ENCODE measurements at places on chromosomes 7 and 10.
A peak's percentile ranks its signal among the peaks of the same experiment; 100 is the strongest.

DNA sequence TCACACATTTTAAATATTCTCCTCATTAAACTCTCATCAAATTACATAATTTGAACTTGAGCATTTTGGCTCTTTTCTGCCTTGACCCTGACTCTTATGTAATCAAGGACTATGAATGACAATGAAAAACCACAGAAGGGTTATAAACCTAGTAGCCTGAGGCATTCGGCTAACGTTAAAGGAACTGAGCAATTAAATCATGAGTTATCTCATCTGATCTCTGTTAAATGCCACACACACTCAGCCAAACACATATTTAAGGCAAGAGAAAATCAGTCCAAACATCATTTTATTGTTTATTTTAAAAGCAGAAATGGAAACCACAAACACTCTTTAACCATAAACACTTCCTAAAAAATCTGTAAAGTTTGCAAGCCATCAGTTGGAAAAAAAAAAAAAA, 204.3 kb downstream of the DGKI start:
- no peak overlapping the region for H3K27ac ChIP-seq
- H3K27me3 ChIP-seq = no peaks in the 10 kb centered on the region
- H3K36me3 ChIP-seq = no peaks in the 10 kb centered on the region

GRCh38 chr7:26183545-26184280, 16.8 kb downstream of the HNRNPA2B1 start:
- H3K36me3 ChIP-seq = peaks cover 18% of the 10 kb centered on the region
- H3K4me1 ChIP-seq = peaks cover 19% of the 10 kb centered on the region
- DNase-seq = no peak
- no peak overlapping the region for H3K4me3 ChIP-seq
- H3K27ac ChIP-seq = no peak overlapping the region

- DNase-seq = no peak
- no peaks in the 10 kb centered on the region for H3K36me3 ChIP-seq
- no peak overlapping the region for H3K4me3 ChIP-seq
Observed at GRCh38 chr10:129992356-129992755, 28.3 kb upstream of the EBF3 start.

- no peak for DNase-seq
- no peaks in the 10 kb centered on the region for H3K36me3 ChIP-seq
- H3K4me1 ChIP-seq = no peaks in the 10 kb centered on the region
- no peak overlapping the region for H3K4me3 ChIP-seq
Observed at GRCh38 chr10:124308811-124309210, 109.9 kb downstream of the OAT start.

- H3K27me3 ChIP-seq = no peaks in the 10 kb centered on the region
- H3K4me1 ChIP-seq = no peaks in the 10 kb centered on the region
- DNase-seq = no peak
- H3K36me3 ChIP-seq = no peaks in the 10 kb centered on the region
- H3K27ac ChIP-seq = no peak overlapping the region
- H3K4me3 ChIP-seq = no peak overlapping the region
Observed at GRCh38 chr10:36675458-36675880, 449.9 kb upstream of the ANKRD30A start.

DNA sequence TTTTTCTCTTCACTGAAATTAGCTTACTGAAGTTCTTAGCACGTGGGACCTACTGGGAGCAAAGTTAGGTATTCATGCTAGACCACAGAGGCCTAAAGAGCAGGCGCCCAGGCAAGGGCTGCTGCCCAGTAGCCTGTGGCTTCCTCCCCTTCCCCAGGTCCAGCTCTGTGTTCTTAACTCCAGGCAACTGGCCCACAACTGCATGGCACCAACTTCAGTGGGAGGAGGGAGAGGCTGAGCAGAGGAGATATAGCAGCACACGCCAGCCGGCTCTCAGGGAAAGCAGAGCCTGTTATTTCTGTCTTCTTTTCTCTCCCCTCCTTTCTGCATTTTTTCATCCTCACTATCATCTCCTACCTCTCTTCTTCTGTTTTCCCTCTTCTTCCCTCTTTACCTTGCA, 67.4 kb downstream of the PCGF5 start:
- peaks cover 2% of the 10 kb centered on the region for H3K36me3 ChIP-seq
- no peak overlapping the region for H3K4me3 ChIP-seq
- no peaks in the 10 kb centered on the region for H3K27me3 ChIP-seq
- no peak for DNase-seq
- H3K4me1 ChIP-seq = no peaks in the 10 kb centered on the region

DNA sequence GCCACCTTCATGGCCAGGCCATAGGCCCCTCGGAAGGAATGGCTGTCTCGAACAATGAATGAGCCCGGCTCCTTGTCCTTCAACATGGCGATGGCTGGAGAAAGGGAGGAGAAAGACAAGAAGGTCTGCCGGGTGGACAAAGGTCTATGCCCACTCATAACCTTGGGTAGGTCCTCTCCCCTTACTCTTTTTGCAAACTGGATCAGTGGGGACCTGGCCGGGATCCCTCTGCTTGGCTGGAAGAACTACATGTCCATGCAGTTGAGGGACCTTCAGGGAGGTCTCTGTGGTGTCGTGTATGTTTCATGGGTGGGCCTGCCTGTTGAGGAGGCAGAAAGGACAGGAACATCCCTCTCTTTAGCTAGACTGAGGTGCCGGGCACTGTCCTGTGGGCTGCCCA, 284.8 kb downstream of the TNS3 start:
- H3K4me1 ChIP-seq = no peaks in the 10 kb centered on the region
- H3K27ac ChIP-seq = no peak overlapping the region
- no peak overlapping the region for H3K4me3 ChIP-seq
- no peaks in the 10 kb centered on the region for H3K27me3 ChIP-seq
- no peaks in the 10 kb centered on the region for H3K36me3 ChIP-seq
- DNase-seq = no peak

GRCh38 chr7:22751341-22751740, 24.3 kb downstream of the IL6 start:
- H3K27ac ChIP-seq = no peak overlapping the region
- H3K4me1 ChIP-seq = no peaks in the 10 kb centered on the region
- DNase-seq = no peak
- no peaks in the 10 kb centered on the region for H3K36me3 ChIP-seq
- peaks cover 3% of the 10 kb centered on the region for H3K27me3 ChIP-seq

DNA sequence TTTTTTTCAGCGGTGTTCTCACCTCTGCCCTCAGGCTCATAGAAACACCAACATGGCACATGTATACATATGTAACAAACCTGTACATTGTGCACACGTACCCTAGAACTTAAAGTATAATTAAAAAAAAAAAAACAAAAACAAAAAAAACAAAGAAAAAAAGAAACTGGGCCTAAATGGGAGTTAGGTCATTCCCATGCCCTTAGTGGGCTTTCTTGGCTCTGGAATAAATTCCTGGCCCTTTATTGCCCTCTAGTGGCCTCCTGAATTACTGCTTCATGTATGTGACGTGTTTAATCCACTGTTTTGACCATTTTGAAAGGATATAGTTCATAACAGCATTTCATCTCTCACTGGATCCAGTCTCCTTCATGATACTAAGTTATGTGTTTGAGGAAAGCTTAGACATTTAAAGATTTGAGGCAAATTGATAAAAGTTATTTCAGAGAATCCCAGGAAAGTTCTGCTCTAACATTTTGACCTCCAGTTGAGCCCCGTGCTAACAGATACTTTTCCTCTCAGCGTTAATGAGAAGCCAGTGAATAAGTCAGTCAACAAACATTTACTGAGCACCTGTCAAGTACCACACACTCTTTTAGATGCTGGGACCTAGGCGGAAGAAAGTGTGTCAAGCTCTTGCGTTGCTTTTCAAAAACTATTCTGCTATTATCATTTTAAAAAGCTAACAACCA, 54.7 kb upstream of the SYPL1 start:
- peaks cover 3% of the 10 kb centered on the region for H3K27me3 ChIP-seq
- no peaks in the 10 kb centered on the region for H3K4me1 ChIP-seq
- DNase-seq = peak; percentile 59
- no peak overlapping the region for H3K4me3 ChIP-seq
- no peak overlapping the region for H3K27ac ChIP-seq

- H3K27ac ChIP-seq = no peak overlapping the region
- peaks cover 4% of the 10 kb centered on the region for H3K27me3 ChIP-seq
- peaks cover 6% of the 10 kb centered on the region for H3K4me1 ChIP-seq
- DNase-seq = no peak
- H3K4me3 ChIP-seq = no peak overlapping the region
Observed at GRCh38 chr7:116510795-116511194, 11.3 kb downstream of the CAV2 start.

GRCh38 chr7:20217193-20217948, at the start of gene MACC1:
TSS of gene MACC1 (minus strand) at chr7:20217384. CDS start at chr7:20161862, 55,522 bp downstream.
- no peaks in the 10 kb centered on the region for H3K36me3 ChIP-seq
- no peaks in the 10 kb centered on the region for H3K4me1 ChIP-seq
- H3K27ac ChIP-seq = no peak within 1 kb of the TSS
- H3K4me3 ChIP-seq = peak within 1 kb of the TSS; percentile 46

- H3K27me3 ChIP-seq = no peaks in the 10 kb centered on the region
- H3K4me3 ChIP-seq = no peak overlapping the region
- no peak for DNase-seq
- H3K4me1 ChIP-seq = no peaks in the 10 kb centered on the region
Observed at GRCh38 chr7:18387191-18387735, 108.3 kb upstream of the HDAC9 start.

DNA sequence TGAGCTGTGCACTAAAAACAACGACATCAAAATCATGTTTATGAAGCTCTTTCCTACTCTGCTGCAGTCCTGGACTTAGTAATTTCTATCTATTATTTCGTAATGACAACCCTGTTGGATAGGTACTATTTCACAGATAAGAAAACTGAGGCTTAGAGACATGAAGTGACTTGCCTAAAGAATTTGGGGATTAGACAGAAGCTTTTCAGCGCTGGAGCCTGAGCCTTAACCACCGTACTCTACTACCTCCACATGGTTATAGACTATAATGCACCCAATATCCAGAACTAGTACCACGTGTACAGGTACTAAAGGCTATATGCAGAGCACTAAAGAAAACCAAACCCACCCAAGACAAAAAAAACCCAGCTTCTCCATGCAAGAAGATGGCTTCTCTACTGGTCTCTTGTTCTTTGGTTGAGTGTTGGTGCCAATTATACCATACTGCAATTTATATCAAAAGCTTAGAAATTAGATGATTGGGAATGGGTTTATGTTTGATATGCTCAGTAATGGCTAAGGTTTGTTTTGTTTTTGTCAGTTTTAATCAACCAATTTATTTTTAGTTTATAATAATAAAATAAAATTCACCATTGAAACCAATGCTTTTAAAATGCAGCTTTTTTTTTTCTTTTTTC, 6.5 kb upstream of the SNX10 start:
- peak; percentile 33 for DNase-seq
- H3K36me3 ChIP-seq = no peaks in the 10 kb centered on the region
- no peak overlapping the region for H3K4me3 ChIP-seq

DNA sequence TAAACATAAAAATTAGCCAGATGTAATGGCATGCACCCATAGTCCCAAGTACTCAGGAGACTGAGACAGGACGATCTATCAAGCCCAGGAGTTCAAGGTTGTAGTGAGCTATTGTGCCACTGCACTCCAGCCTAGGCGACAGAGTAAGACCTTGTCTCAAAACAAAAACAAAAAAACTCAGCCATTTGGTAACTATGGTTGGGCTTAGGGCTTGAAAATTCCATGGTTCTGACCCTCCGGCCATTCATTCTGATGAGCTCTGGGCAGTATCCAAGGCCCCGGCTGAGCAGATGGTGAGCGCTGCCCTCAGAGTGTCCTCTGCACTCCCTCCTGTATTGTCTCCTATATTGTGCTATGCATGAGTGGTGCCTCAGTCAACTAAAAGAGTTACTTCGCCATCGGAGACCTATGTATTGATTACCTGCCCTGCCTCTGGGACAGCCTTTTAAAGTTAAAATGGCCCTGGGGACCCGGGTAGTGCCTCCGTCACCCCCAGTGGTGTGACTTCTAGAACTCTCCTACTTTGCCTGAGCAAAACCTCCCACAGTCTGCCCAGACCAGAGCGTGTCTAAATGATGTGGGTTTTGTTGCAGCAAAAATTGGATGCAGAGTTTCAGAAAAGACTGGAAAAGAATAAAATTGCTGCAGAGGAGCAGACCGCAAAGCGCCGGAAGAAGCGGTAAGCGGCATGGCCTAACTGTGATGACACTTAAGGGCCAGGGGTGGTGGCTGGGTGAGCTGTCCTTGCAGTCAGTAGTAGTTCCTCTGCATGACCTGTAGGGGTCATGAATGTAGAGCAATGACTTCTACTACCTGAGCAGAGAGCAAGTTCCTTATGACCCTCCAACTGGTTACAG, 8.1 kb downstream of the PRKRIP1 start:
- H3K4me3 ChIP-seq = no peak overlapping the region
- peaks cover 82% of the 10 kb centered on the region for H3K36me3 ChIP-seq
- H3K4me1 ChIP-seq = no peaks in the 10 kb centered on the region
- H3K27me3 ChIP-seq = no peaks in the 10 kb centered on the region

DNA sequence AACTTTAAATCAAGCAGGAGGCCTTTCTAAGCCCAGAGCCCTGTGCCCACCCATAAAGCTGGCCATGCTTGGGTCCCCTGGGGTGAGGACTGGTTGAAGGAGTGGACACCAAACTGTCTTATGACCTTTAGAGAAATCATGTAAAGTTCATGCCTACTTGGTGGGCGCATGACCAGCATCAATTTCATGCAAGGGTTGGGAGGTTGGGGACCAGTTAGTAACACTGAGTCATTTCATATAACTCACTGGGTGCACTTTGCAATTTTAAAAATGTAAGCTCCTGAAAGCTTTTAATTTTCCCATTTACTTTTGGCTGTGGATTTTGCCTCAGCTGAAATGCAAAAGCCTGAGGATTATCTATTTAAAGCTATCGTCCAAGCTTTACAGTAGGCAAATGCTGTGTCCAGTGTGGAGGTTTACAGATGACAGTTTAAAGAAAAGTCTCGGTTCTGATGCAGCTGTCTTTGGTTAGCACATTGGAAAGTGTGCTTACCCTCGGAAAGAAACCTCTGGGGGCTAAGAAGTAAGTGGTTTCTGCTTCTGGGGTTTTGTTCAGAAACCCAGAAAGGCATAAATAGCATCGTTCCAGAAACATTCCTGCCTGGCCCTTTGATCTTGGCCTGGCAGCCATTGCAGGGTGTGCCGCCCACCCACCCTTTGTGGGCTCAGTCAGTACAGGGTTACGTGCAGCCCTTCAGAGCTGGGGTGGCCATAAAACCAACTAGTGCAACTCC, 48.8 kb upstream of the CHST15 start:
- DNase-seq = no peak
- H3K27me3 ChIP-seq = peaks cover under 1% of the 10 kb centered on the region
- no peak overlapping the region for H3K27ac ChIP-seq
- H3K36me3 ChIP-seq = no peaks in the 10 kb centered on the region

GRCh38 chr10:13352519-13352918, 4.4 kb upstream of the SEPHS1 start:
- H3K36me3 ChIP-seq = no peaks in the 10 kb centered on the region
- peaks cover 4% of the 10 kb centered on the region for H3K27me3 ChIP-seq
- H3K4me1 ChIP-seq = peaks cover 39% of the 10 kb centered on the region

- DNase-seq = no peak
- no peaks in the 10 kb centered on the region for H3K4me1 ChIP-seq
- no peak overlapping the region for H3K4me3 ChIP-seq
- H3K27ac ChIP-seq = no peak overlapping the region
Observed at GRCh38 chr7:112891698-112892097, 101.5 kb upstream of the TMEM168 start.

Measured in CD4-positive, CD25-positive, alpha-beta regulatory T cell (primary cell).